IPS DF 19.7 (cell line): ENCODE measurements at places on chromosomes 11 and 22.

DNA sequence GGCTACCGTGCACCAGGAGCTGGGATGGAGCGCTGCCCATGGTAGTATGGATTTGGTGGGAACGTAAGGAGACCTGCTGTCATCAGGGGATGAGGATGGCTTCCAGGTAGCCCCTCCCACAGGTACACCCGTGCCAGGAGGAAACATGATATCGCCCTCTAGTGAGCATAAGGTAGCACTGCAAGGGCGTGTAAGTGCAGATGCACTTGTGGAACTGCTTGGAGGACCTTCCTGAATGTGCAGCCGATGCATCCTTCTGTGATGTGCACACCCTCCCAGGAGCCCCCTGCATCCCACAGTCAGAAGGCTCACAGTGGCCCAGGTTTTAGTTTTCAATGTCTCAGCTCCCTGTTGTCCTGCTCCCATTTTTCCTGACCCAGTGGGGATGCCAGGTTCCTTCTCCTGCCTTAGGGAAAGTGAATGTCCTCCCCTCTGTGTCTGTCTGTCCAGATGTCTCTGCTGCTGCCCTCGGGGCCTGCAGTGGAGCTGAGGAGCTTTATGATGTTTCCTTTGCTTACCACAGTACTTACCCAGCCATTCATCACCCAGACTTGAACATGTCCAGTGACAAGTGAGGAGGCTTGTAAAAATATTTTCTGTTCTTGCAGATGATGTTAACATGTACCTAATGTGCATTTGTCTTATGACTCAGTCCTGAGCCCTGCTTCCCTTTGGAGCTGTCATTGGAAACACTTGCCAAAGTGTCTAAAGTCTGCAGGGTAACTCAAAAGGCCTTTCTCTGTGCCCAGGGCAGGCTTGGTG is 49.2 kb downstream of the DBX1 start:
- peak; percentile 60 for DNase-seq

DNA sequence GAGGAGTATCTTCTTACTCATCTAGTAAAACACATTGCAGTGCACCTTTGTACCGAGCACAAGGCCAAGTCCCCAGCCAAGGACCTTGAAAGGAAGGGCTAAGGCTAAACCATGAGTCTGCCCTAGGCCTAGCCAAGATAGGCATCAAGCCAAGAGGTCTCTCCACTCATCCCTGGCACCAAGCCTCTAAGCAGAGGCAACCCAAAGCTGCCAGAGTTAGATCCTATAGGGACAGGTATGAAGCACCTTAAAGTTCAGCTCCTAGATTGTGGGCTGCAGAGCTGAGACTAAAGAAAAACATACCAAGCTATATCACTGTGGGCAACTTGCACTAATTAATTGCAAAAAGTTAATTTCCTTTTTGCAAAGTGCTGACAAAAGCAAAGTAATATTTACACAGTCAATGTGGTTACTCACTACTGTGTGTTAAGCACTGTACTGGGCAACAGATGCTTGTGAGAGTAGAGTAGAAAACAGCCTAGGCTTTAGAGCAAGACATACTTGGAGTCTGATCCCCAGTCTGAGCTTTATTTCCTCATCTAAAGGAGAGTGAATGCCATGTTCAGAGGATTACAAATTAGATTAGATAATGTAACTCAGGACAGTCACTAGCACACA is 7.2 kb downstream of the COA4 start:
- no peak for DNase-seq

GRCh38 chr22:27345691-27346090 is 455.9 kb downstream of the MN1 start:
- no peak for DNase-seq

DNA sequence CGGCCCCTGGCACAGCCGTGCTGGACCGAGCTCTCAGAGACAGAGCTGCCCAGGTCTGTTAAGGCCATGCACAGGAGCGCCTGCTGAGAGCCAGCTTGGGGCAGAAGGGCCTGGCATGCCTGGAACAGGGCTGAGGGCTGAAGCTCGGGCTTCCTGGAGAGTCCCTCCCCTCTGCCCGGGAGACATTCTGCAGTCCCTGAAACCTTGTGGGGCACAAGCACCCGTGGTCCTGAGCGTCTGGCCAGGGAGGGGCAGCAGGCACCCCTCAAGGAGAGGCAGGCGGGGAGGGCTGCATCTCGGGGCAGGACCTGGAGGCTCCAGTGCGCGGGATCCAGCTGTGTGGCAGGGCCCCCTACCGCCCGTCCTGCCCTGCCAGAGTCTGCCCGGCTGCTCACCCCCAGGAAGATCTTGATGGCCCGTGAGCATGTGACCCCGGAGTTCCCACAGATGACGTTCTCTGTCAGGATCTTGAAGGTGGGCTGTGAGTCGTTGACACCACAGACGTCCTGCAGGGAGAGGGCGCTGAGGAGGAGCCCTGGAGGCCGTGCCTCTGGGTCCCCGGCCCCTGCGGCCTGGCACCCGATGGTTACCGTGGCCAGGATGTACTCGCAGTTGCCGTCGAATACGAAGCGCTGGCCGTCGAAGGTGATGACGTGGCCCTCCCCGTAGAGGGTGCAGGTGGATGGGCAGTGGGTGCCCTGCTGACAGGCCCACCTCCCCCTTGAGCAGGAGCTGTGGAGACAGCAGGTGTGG is 10.9 kb downstream of the MUC6 start:
- DNase-seq, result no peak

- DNase-seq, result no peak
Observed at GRCh38 chr22:45546333-45547015, 43.8 kb downstream of the FBLN1 start.

DNA sequence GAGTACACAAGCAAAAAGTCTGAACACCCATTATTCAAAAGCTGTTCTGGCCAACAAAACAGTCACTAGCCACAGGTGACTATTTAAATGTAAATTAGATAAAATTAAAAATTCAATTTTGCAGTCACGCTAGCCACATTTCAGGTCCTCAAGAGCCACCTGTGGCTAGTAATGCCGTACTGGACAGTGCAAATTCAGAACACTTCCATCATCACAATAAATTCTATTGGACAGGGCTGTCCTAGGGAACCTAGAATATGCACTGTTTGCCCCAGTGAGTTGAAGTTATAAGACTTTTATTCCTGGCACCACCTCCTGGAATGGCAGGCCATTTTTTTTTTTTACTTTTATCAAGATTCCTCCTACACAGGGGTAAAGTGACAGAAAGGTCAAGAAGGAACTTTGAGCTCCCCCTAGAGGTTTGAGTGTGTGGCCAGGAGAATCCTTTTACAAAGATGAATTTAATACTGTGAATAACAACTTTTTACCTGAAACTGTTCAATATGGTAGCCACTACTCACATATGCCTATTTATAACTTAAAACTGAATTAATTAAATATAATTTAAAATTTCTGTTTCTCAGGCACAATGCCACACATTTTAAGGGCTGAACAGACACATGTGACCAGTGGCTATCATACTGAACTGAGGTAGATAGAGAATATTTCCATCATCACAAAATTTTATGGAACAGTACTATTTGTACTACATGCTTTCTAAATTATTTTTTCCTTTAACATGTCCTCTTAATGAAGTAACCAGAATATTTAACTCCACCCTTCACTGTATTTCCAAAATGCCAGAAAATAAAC is 6.5 kb downstream of the MSANTD2 start:
- DNase-seq, result no peak

DNA sequence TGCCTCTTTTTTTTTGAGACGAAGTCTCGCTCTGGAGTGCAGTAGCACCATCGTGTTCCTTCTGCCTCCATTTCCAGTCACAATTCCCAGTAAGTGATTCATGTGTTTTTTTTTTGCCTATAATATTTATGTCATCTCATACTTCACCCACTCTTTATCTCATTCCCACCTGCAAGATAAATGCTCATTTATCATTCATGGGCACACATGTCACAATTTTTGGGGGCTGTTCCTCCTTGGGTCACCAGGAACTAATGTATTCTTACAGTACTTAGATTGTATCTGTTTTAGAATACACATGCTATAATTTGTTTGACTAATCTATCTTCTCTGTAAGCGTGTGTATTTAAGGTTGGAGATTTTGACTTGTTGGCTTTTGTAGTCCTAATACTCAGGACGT is 222.7 kb downstream of the SWAP70 start:
- no peak for DNase-seq

DNA sequence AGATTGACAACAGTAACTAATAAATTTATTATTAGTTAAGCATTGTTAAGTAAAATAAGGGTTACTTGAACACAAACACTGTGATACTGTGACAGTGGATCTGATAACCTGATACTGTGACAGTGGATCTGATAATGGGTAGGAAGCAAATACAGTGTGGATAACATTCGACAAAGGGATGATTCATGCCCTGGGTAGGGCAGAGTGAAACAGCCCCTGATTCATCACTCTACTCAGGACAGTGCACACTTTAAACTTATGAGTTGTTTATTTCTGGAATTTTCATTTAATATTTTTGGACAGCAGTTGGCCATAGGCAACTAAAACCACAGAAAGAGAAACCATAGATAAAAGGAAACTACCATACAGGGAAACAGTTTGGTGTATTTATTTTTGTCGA is 60.8 kb upstream of the CTSC start:
- no peak for DNase-seq
